ENCODE measurements at places on chromosomes 13 and 19.
A peak's percentile ranks its signal among the peaks of the same experiment; 100 is the strongest.

- no peak for DNase-seq
Measured at GRCh38 chr19:53333066-53333462, 485 bp upstream of the ZNF845 start.

DNA sequence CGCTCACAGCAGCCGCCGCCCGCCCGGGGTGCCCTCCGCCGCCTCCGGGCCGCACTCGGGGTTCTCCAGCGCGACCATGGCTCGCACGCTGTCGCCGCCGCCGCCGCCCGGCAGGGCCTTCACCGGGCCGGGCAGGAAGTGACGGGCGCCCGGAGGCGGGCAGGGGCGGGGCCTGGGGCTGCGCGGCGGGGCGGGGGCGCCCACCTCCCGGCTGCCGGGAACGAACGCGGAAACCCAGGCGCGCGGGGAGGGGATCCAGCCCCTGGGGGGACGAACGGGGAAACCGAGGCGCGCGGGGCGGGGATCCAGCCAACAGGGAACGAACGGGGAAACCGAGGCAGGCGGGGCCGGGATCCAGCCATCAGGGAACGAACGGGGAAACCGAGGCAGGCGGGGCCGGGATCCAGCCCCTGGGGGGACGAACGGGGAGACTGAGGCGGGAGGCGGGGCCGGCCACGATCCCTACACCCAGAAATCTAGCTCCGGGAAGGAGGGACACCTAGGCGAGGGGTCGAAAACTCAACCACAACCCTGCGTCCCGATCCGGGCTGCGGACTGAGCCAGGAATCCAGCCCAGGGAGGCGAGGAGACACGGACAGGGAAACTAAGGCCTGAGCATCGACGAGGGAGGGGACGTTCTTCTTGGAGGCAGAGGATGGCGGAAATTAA, at the start of gene R3HDM4:
Gene R3HDM4, minus strand, starts transcription at position 140 of the 669 bp plus-strand sequence. Its CDS starts 62 bp downstream, at position 78.
- DNase-seq: peak; percentile 68

DNA sequence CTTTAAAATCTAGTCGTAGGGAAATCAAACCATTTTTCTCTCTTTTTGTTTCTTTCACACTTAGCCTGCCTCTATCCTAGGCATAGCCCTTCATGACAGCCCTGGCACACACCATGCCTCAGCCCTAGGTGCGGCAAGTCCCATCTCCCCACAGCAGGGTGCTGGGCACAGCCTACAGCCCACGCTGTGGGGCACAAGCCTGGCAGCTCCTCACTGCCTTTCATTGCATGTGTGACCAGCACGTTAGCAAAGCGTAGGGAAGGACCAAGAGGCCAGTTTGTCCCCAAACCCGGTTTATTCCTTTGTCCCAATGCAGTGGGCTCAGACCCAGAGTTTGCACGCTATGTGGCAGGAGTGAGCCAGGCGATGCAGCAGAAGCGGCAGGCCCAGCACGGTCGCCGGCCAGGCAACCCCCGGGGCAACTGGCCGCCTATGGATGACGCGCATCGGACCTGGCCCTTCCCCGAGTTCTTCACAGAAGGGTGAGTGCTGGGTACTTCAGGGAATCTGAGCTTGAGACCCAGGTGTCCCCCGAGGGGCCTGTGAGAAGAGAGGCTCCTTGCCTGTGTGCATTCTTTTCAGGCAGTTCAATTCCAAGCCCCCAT, 17.3 kb upstream of the GPI start:
- DNase-seq: no peak

DNA sequence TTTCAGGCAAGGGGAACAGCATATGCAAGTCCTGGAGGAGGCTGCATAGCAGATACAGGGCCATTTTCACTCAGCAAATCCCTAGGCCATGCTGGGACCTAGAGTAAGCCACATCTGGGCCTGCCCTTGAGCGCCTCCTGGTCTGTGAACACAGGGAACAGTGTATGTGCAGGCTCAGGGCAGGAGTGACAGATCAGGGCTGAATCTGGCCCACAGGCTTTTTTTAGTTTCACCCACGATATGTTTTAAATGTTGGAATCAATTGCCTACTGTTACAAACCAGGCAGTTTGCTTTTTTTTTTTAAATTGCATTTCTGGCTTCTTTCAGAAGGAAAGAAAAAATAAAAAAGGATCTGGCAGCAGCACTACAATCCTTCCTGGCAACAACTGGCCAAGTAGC, 1.5 kb upstream of the TMEM145 start:
- DNase-seq: no peak

DNA sequence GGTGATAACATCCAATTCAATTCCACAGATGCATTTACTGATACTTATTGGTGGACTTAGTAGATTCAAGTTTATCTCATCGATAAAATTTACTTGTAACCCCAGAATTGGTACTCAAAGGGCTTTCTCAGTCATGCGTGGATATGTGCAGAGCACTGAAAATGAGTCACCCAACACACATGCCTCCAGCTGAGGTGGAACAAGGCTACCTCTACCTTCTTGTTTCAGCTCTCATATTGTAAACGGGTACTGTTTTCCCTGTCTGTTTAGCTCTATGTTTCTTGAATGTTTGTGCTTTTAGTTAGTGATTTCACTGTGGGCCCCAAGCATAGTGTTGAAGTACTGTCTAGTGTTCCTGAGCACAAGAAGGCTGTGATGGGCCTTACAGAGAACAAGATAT, 1.5 kb downstream of the LRRC63 start:
- no peak for DNase-seq

- no peak for DNase-seq
Measured at GRCh38 chr13:26558074-26558805, 757 bp downstream of the WASF3 start.

DNA sequence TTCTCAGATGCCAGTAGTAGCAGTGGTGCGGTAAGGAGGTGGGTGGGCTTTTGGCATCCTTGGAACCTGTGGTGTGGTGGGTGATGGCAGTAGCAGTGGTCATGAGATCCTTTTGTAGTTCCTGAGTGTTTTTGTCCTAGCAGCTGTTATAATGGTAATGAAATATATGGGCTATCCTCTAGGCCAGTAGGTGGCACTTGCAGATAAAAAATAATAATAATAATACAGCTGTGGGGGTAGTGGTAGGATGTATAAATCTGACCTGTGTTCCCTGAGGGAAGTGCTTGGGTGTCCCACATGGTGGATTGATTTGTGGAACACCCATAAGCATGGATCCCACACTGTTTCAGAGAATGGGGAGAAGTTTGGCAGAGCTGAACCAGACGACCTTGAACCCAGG, 334.0 kb downstream of the SLITRK5 start:
- no peak for DNase-seq

Data from activated CD4-positive, CD25-positive, alpha-beta regulatory T cell (primary cell).